NCI-H2107 (cell line): ENCODE measurements at places on chromosomes 1 and 21.

DNA sequence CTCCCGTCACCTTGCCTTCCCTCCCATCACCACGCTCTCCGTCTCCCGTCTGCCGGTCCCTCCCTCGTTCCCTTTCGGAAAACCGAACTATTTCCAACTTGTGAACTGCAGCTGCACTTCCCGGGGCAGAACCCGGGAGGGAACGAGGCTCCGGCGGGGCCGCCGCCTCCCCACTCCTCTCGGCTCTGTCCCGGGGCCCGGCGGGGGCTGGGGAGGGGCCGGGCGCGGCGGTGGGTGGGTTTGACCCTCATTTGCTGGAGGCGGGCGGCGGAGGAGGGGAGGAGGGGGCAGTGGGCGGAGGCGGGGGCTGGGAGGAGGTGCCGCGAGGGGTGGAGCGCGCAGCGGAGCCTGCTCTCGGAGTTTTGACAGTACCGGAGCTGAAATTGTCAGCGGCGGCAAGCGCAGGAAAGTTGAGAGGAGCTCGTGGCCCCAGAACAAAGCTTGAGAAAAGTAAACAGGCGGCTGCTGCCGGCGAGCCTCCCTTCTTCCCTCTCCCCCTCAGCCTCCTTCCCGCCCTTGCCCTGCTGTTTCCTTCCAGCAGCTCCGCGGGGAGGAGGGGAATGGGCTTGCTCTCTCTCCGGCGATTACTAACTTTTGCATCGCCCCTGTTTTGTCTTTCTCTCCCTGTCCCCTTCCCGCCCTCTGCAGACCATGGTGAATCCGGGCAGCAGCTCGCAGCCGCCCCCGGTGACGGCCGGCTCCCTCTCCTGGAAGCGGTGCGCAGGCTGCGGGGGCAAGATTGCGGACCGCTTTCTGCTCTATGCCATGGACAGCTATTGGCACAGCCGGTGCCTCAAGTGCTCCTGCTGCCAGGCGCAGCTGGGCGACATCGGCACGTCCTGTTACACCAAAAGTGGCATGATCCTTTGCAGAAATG lies 2.9 kb downstream of the LMO4 start:
- DNase-seq = no peak

- DNase-seq = no peak
Measured at GRCh38 chr1:171973421-171973820, 132.1 kb downstream of the DNM3 start.

DNA sequence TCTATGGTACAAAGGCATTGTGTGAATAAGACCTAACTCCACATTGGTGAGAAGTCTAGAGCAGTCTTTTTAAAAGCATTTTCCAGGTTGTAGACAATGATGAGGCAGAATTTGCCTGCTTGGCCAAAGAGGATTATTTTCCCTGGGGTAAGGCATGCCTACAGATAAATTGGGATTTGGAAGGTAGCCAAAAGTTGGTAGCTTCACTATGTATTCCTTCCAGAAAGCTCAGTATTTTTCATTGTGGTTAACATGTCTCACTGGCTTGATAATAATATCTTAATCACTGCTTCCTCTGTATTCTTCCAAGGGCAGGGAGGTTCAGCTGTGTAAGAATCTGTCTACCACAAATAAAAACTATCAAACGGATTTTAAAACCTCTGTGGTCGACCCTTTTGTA lies 590.8 kb upstream of the PRMT6 start:
- DNase-seq = no peak

DNA sequence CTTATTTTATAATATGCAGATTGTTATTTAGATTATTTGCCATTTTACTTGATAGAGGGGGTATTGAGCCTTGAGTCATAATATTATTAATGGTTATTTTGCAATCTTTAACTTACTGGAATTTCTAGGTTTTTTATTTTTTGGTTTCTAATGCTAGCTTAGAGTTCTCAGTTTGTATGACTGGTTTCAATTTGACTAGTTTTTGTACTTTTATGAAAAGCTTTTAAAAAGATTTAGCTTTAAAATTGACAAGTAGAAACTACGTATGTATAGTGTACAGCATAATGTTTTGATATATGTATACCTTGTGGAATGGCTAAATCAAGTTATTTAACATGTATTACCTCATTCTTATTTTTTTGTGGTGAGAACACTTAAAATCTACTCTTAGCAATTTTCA lies 41.5 kb downstream of the CEP350 start:
- no peak for DNase-seq

DNA sequence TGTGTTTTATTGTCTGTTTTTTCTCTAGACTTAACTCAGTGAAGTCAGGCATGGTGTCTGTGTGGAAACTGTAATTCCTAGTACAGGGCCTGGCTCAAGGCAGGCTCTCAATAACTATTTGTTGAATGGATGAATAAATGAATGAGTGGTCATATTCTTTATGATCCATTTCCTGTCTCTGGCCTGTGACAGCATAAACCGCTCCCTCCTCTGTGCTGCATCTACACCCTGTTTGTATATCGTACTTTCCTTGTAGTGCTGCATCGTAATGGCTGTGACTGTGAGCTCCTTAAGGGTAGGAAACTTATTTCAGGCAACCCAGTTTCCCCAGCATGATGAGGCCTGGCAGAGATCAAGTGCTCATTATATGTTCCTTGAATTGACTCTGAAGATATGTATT lies 337.5 kb upstream of the USP24 start:
- no peak for DNase-seq

- DNase-seq = no peak
Measured at GRCh38 chr1:234665975-234666605, 56.1 kb upstream of the IRF2BP2 start.
